ENCODE measurements at places on chromosomes 12 and 14.

- DNase-seq: no peak
Observed at GRCh38 chr14:104545151-104545941, 34.2 kb upstream of the C14orf180 start.

GRCh38 chr14:55125403-55125802, 3.6 kb upstream of the LGALS3 start:
- no peak for DNase-seq

- DNase-seq: no peak
Observed at GRCh38 chr12:101599771-101600484, 5.2 kb downstream of the MYBPC1 start.

- DNase-seq: no peak
Observed at GRCh38 chr12:52524241-52524897, 4.2 kb upstream of the KRT5 start.

- no peak for DNase-seq
Observed at GRCh38 chr12:108367436-108367835, 28.3 kb upstream of the CMKLR1 start.

DNA sequence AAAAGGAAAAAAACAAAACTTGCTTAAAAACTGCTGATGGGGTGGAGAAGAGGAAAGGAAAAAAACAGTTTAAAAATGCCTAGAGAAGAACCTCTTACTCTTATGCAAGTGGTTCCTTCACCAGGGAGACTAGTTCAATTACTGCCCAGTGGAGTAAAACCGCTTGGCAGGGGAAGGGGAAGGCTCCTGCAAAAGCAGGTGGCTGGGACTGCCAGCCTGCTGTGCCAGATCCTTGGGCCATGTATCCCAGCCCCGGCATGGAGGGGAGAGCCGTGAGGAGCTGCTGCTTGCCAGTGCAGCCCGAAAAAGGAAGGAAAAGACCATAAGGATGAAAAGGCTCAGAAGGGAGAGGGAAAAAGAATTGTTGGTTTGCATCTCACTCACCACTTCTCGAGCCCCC, 123.0 kb downstream of the FSCB start:
- DNase-seq: no peak
